Renal cortical epithelial cell (primary cell): ENCODE measurements at places on chromosomes 3 and 15. TPM values are rescaled to one million over a fixed set of nuclear protein-coding genes. Genes with fewer than 3 reads are reported as not detected.

- peak; percentile 34 for DNase-seq
Observed at GRCh38 chr3:121883507-121883906, 10.7 kb upstream of the SLC15A2 start.

GRCh38 chr15:43932907-43933306 is 106.1 kb downstream of the WDR76 start:
- no peak for DNase-seq

GRCh38 chr3:193819117-193820010 is 226.4 kb downstream of the OPA1 start:
- DNase-seq = no peak

DNA sequence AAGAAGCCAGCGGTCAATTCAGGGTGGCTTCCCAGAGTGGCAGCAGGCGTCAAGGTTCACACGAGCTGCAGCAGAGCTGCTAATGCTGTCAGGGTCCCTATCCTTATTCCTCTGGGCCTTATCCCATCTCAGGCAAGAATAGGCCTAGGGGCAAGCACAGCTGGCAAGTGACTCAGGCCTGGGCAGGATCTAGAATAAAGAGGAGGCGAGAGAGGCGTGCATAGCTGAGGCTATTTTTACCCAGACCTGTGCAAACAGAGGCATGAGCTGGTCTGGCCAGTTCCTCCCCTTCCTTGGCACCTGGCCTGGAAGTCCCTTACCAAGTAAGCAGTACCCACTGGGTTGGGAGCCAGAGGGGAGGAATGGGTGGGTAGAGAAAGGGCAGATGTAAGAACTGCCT is 12.2 kb upstream of the VIPR1 start:
- DNase-seq = peak; percentile 59

DNA sequence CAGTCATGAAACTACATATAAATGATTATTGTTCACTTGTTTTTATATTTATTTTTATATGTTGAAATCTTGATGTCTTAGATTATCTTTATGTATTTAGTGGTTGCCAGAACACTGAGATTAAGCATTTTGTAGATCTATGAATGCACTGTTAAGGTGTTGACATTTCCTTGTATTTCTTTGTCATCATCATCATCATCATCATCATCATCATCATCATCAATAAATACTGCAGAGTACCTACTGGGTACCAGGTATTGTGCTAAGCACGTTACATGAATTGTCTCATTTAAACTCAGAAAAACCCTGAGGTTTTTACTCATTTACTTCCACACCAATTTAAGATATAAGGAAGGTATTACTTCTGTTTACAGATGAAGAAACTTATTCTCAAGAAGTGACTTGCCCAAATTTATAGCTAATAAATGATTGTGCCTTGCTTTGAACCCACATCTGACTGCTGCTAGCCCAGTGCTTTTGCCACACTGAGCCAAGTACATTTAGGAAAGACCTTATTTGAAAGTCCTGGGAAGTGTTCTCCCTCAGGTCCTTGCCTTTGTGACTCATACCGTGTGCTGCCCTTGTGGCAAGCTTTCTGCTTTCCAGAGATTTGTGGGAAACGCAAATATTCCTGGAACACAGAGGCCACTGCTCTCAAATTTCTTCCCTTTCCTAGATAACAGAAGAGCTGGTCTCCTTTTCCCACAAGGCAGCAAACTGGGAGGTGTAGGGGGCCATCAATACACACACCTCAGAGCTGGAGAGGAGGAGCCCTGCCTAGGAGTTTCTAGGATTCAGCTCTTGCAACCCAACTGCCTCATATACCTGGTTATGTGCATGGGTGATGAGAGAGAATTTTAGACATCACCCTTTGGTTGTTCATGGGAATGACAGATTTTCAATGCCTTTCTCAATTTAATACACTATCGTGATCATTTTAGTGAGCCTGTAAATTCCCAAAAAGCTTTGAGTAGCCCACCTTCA is 115.4 kb upstream of the C15orf61 start:
- peak; percentile 88 for DNase-seq

DNA sequence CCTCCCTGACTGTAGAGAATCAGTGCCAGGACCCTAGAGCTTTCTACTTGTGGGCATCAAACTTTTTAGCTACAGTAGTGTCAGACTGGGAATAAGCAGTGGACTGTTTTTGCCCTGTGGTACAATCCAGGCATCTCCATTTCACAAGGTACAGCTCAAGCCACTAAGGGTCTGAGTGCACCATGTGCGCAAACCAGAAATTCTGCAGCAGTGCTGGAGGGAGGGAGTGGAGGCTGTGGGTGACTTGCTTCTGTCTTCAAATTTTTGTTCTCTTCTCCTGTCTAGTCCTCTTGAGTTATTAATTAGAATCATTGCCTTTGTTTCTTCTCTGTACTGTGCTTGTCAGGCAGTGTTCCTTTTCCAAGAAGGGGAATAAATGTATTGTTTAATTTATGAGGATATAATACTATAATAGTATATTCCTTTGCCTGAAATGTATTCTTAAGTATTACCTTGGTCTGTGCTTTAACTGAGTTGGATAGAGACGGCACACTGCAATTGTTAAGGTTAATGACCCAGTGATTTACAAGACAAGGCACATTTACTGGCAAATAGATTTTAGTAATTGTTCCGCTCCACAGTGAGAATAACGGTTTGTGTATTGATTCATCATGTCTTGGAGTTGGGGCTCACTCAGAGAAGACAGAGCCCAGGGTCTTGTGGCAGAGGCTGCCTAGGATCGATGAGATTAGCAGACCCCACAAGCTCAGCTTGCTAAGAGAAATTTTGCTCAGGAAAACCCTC is 390.6 kb upstream of the CFAP20DC start:
- DNase-seq = peak; percentile 34

PTX3 gene
- total RNA-seq = 2.5 and 12.5 TPM in 2 replicates

RYR3 gene
- total RNA-seq = 0.35 and 2.7 TPM in 2 replicates
